CD4-positive, alpha-beta T cell (primary cell): ENCODE measurements at places on chromosomes 12 and 14.
A peak's percentile ranks its signal among the peaks of the same experiment; 100 is the strongest.

DNA sequence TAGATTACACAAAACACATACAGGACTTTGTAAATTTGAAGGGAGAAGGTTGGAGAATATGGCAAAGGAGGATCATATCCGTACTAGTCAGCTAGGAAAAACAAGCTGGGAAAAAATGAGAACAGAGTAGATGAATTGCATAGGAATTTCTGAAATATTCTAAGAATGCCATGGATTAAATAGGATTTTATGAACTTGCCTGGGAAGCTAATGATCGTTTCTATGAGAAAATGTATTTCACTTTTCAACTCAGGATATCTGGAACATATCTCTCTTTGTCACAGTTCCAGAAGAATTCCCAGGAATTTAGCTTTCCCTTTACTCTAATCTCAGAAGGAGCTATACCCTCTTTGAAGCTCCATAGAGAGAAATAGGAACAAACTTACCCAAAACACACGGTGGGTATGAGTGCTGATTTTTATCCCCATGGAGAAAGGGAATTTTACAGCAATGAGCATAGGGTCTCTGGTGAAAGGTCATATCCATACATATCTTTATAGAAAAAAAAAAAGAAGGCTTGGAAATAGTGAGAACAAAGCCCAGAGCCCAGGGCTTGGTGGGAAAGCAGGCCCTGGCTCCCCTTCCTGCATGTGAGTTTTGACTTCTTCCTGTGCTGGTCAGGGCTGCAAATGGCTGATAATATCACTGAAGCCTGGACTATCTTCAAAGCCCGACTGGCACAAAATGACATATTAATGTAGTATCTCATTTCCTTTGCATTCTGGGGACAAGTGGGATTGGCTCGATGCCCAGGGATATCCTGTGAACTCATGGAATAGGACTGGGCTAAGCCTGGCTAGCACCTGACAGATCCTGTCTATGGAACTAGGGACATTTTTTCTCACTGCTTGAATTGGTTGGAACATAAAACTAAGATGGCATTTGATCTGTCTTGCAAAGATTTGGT, 136.3 kb downstream of the AEBP2 start:
- DNase-seq: no peak

GRCh38 chr12:47216150-47216677, 136.5 kb upstream of the AMIGO2 start:
- DNase-seq: peak; percentile 83

DNA sequence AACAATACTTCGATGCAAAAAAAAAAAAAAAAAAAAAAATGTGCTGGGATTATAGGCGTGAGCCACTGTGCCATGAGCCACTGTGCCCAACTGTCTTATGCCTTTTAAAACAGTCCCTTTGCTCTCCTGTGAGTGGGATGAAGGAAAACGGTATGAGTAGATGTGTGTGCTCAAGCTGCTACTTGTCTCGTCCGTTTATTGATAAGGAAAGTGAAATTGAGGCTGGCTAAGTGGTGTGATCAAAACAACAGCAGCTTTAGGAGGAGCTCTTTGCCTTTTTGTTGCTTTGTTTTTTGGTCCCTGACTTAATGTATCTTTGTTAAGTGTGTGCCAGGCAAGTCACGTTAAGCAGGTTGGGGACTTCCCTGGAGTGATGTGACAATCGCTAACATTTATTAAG, 275.9 kb downstream of the TMEM132C start:
- DNase-seq: no peak

DNA sequence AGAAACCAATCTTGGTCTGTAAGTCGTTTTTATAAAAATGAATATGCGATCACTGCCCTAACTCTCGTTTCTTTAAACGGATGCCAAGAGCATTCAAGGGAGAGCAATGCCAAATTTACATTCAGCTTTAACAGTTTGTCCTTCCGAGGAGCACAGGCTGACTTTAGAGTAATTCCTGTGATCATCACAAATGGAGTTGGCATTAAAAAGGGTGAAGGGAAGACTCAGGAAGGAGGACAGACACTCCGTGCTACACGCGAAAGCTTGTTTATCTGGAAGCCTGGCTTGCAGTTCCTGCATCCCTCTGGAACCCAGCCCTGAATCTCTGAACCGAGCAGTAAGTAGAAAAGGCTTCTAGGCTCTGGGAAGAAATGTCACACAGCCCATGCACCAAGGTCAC, 78.4 kb downstream of the PAPOLA start:
- no peak for DNase-seq

DNA sequence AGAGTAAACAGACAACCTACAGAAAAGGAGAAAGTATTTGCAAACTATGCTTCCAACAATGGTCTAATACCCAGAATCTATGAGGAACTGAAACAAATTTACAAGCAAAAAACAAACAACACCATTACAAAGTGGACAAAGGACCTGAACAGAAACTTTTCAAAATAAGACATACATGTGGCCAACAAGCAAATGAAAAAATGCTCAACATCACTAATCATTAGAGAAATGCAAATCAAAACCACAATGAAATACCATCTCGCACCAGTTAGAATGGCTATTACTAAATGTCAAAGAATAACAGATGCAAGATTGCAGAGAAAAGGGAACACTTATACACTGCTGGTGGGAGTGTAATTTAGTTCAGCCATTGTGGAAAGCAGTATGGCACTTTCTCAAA, 125.8 kb downstream of the C12orf42 start:
- no peak for DNase-seq

- no peak for DNase-seq
These were observed 143.5 kb upstream of the FKBP4 start for GRCh38 chr12:2651068-2651965.

DNA sequence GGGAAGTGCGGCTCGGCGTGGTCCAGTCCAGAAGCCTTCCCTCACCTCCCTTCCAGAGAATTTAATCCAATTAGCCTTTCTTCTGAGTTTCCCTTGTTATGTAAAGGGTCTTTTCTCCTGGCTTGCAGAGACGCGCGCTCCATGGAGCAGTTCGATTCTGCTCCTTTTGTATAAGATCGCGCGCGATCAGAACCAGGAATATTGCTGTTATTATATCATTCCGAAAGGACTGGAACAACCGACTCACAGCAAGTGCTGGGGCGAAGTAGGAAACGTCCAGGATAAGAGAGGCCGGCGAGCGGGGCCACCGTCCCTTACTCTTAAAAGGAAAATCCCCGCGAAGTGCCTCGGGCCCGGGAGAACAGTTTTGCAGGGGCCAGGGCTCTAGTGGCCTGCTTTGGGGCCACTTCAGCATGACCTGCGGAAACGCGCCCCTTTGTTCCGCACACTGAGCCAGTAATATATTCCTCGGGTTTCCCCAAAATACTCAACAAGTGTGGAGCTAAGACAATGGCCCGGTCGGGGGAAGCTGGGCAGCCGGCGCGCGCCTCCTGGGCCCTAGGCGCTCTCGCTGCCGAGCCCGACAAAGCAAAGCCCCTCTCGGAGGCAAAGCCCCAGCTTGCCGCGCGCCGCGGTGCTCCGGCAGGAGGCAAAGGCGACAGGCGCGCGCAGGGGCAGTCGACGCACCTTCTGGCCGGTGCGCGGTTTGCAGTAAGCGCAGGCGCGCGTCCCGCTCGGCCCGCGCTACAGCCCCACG, 2.9 kb downstream of the RFX4 start:
- DNase-seq: no peak

GRCh38 chr12:117502633-117503032, 141.2 kb upstream of the NOS1 start:
- no peak for DNase-seq
